ENCODE measurements at places on chromosomes 4 and X.

DNA sequence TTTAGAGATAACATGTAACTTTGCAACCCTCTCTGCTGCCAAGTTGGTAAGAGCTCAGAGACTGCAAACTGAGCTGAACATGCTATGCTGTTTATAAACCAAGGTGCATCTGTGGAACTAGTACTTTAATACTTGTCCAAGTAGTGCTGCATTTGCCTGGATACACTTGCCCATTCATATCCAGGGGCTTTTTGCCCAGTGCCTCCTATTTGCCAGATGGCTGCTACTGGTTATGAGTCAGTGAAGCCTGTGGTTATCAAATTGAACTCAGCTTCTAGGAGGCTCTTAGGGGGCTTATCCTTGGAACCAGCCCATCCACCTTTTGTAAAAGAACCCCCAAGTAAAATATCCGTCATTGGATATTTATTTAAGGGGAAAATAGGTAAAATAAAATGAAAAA is 79.6 kb downstream of the AFF2 start:
- no peak for DNase-seq

- DNase-seq, result no peak
These were observed 29.2 kb downstream of the LGI2 start for GRCh38 chr4:25001509-25001908.

- no peak for DNase-seq
These were observed 9.0 kb upstream of the INTU start for GRCh38 chr4:127623797-127624083.

- DNase-seq, result no peak
These were observed 36.6 kb downstream of the MAP7D3 start for GRCh38 chrX:136214551-136214950.

DNA sequence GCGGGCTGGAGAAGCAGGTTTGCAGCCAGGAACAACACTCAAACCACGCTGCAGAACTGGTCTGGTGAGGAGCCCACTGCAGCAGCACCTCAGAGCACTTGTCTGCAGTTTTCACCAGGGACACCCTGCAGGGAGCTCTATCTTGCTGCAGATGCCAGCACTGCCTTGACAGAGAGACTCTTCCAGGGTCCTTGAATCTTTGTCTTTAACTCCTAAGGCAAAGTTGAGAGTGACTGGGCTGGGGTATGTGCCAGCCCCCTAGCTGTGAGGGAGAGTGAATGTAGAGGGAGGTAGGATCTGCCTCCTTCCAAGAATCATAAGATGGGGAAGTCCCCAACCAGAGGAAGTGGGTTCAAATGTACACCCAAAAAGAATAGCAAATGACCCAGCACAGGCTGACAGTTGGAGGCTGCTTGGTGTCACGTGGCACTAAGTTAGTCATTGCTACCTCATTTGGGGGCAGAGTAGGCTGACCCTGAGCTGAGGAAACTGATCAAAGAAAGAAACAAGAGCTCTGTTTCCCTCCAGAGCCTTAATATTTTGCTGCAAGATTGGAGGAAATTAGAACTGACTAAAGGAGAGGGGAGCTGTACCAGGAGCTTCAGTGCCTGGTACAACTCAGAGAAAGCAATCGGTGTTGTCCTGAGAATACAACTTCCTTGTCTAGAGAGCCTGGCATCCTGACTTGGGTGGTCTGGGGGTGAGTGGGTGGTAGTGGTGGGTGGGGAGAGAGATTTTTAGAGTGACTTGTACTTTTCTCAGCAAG is 28.2 kb upstream of the HUWE1 start:
- DNase-seq, result peak; percentile 85

DNA sequence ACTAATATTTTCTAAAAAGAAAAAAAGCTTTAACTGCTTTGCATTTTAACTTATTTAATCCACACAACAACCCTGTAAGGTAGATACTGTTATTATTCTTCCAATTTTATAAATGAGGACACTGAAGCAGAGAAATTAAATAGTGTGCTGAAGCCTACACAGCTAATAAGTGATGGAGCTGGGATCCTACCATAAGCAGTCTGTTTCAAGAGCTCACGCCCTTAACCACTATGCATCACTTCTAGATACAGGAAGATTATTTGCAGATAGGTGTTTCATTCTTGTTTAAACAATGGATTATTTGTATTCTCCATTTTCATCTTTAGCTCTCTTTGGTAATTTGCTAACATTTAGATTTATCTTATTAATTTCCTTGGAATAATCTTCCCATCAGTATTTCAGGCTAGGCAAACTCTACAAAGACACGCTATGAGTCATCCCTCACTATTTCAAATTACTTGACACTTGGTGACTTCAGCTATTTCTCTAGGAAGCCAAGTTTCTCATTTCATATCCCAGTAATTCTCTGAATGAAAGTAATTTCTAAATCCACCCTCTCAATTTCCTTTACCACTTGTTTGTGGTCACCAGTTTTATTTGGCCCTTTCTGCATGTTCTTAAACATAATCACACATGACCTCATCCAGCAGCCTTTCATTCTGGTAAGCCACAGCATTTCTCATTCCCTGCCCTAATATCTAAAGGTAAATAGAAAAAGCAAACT is 67.3 kb downstream of the ASB9 start:
- DNase-seq, result no peak

GRCh38 chr4:6974138-6974848 is 64.7 kb downstream of the TBC1D14 start:
- peak; percentile 87 for DNase-seq

GRCh38 chr4:57042711-57043169 is 64.0 kb downstream of the POLR2B start:
- no peak for DNase-seq

GRCh38 chr4:138512756-138513155 is 270.6 kb upstream of the SLC7A11 start:
- no peak for DNase-seq

- DNase-seq, result peak; percentile 18
These were observed 194.6 kb upstream of the RBPJ start for GRCh38 chr4:26126143-26126718.

- DNase-seq, result no peak
These were observed 12.7 kb downstream of the MAML3 start for GRCh38 chr4:140141210-140141835.

DNA sequence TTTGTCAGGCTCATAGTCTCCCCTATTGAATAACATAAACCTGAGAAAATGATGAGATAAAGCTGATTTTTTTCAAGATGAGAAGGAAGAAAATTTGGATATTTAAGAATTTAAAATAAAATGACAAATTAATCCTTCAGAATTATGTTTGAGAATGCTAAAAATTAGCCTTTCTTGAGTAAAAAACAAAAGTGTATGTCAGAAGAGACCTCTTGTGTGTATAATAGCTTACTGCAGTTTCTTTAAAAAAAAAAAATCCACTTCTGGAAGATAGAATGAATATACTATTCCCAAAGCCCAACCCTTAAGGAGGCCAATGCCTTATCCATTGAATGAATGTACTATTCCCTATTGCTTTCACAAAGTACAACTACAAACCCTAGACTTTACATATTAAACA is 281.8 kb downstream of the RAPGEF2 start:
- DNase-seq, result no peak

DNA sequence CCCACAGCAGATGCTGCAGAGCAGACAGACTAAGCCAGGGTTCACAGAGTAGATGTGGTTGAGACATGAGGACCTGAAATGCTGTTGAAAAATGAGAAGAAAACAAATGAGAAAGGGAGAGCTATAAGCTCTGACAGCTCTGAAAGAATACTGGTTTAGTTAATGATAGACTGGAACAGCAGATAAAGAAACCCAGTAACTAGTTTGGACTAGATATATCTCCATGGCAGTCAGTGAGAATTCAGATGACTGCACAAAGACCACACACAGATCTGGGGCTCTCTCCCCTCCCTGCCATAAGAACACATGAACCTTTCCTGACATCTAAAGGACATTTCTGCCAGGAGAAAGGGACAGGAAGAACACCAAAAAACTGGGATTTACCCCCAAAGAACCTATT is 8.2 kb downstream of the NAA11 start:
- DNase-seq, result no peak

DNA sequence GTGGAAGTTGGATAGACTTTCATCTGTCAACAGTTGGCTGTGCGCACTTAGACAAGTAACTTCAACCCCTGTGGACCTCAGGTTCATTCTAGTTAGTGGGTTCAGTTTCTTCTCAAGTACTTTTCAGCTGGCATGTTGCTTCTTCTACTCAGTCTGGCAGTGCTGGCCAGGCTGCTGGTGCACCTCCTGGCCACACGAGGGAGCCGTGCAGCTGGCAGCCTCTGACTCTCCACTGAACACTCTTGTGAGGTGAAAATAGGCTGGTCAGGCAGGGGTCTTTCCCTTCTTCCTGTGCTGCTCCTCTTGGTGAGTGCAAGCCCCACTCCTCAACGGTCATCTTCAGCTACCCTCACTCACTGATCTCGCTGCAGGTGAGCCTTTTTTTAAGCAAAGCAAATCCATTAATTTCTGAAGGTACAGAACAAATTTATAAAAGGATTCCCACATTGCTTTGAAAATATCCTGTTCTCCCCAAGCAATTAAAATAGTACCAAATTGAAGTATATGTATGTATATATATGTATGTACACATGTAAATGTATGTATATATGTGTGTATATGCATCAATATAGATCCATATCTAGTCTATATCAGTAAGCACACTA is 30.6 kb downstream of the LONRF3 start:
- peak; percentile 46 for DNase-seq

DNA sequence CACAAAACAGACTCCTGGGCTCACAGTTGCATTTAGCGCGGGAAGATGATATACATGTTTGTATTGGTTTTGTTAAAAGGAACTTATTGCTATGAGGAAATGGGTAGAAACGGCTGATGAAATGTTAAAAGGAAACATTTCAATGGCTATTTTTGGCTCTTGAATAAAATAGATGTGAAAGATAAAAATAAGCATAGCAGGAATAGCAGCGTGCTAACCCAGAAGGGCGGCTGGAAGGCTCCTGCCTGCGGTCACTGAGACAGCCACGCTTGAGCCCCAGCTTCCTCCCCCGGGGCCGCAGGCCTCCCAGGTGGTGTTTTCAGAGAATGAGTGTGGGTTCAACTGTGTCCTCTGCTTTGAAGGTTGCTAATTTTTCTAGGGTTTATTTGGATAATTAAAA is 35.0 kb upstream of the CLCN4 start:
- no peak for DNase-seq

- DNase-seq, result no peak
These were observed 17.0 kb upstream of the PPARGC1A start for GRCh38 chr4:23906839-23907238.

- DNase-seq, result no peak
These were observed 61.2 kb downstream of the TMEM150C start for GRCh38 chr4:82500435-82501153.

DNA sequence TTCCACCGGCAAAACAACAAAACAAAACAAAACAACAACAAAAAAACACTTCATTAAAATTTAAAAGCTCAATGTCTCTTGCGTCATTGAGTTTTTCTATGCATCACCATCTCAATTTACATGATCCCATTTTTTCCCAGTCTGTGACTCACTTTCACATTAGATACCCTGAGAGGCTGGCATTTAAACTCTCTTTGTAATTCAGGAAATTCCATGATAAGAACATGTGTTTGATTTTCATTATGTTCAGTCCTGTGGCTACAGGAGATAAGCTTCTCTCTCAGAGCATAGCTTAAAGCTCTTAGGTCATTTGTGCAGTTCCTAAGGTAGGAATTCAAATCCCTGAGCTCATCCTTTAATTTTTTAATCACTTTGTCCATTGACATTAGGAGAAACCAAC is 104.6 kb downstream of the NBDY start:
- no peak for DNase-seq
